ENCODE measurements at places on chromosomes 2 and 18. TPM values are rescaled to one million over a fixed set of nuclear protein-coding genes. Genes with fewer than 3 reads are reported as not detected.

GRCh38 chr18:75010278-75010677 lies 198.7 kb downstream of the PTGR3 start:
- DNase-seq: no peak
- no peaks in the 10 kb centered on the region for H3K27me3 ChIP-seq
- H3K27ac ChIP-seq: peak overlapping the region; percentile 4
- H3K4me1 ChIP-seq: no peaks in the 10 kb centered on the region
- no peaks in the 10 kb centered on the region for H3K36me3 ChIP-seq

The CELF4 gene
- not detected for total RNA-seq

The TCF7L1 gene
- 10.3 TPM for total RNA-seq

- H3K4me3 ChIP-seq: no peak overlapping the region
- DNase-seq: no peak
- H3K36me3 ChIP-seq: no peaks in the 10 kb centered on the region
- H3K4me1 ChIP-seq: no peaks in the 10 kb centered on the region
- H3K27me3 ChIP-seq: no peaks in the 10 kb centered on the region
Observed at GRCh38 chr18:63890950-63891304, 3.4 kb downstream of the SERPINB2 start.

- no peak overlapping the region for H3K4me3 ChIP-seq
- H3K4me1 ChIP-seq: peaks cover 15% of the 10 kb centered on the region
- H3K36me3 ChIP-seq: no peaks in the 10 kb centered on the region
- H3K27me3 ChIP-seq: no peaks in the 10 kb centered on the region
Observed at GRCh38 chr2:200350850-200351285, 44.4 kb downstream of the SPATS2L start.

GRCh38 chr2:176035013-176035691 lies 33.1 kb upstream of the LNPK start:
- no peak overlapping the region for H3K27ac ChIP-seq
- no peaks in the 10 kb centered on the region for H3K27me3 ChIP-seq
- H3K4me3 ChIP-seq: no peak overlapping the region
- no peaks in the 10 kb centered on the region for H3K36me3 ChIP-seq
- no peak for DNase-seq

DNA sequence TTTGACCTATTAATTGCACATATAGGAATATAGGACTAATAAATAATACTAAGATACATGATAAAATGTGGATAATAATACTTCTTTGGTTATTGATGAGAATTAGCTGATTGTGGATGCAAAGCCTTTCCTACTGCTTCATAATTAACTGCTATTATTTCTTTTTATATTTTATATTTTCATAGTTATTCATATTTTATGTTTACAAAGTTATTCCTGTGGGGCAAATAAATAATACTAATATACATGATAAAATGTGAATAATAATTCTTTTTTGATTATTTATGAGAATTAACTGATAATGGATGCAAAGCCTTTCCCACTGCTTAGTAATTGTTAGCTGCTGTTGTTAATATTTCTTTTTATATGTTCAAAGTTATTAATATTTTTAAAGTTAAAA lies 146.7 kb downstream of the EHBP1 start:
- no peaks in the 10 kb centered on the region for H3K27me3 ChIP-seq
- H3K4me1 ChIP-seq: no peaks in the 10 kb centered on the region
- no peak overlapping the region for H3K27ac ChIP-seq

The DUSP19 gene
- 1.3 TPM for total RNA-seq

The ACTG2 gene
- 134 TPM for total RNA-seq

DNA sequence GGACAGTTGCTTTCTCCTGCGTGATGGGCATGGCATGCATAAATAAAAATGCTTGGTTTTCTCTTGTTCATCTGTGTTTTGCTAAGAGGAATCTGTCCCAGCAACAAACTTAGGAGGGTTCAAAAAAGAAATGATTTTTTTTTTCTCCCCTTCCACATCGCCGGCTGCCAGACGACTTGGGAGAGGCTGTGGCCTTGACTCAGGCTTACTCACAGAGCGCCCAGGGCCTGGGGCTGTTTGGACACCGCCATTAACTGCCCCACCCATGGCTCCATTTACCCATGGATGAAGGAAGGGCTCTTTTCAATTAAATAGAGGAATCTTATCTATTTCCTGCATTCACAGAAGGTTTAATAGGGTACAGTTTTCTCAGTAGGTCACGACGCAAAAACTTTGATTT lies 22.3 kb upstream of the SERPINB5 start:
- H3K27me3 ChIP-seq: no peaks in the 10 kb centered on the region
- no peak overlapping the region for H3K4me3 ChIP-seq
- no peak for DNase-seq
- no peak overlapping the region for H3K27ac ChIP-seq

The CTNNA2 gene
- total RNA-seq: not detected

DNA sequence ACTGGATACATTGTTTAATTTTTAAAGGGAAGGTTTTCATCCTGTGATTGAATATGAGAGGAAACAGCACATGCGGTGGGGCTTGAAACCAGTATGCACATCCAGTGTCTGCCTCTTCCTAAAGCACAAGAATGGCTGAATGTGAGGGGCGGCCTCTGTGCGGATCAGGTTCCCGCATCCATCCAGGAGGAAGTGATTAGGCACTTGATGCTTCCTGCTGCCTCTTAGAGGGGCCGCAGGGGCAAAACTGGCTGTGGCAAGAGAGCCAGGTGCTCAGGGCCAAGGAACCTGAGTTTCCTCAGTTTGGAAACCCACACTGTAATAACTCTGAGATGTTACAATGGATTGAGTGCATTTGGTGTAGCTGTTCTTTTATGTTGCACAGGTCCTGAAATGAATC lies 48.8 kb downstream of the THNSL2 start:
- H3K27me3 ChIP-seq: no peaks in the 10 kb centered on the region
- H3K4me3 ChIP-seq: no peak overlapping the region
- H3K27ac ChIP-seq: no peak overlapping the region

- no peaks in the 10 kb centered on the region for H3K4me1 ChIP-seq
- no peaks in the 10 kb centered on the region for H3K27me3 ChIP-seq
- H3K27ac ChIP-seq: no peak overlapping the region
- no peak for DNase-seq
- H3K4me3 ChIP-seq: no peak overlapping the region
Observed at GRCh38 chr2:81767187-81767912, 1462.8 kb upstream of the LRRTM1 start.

GRCh38 chr18:10732990-10733389 lies 207.2 kb downstream of the NAPG start:
- H3K27ac ChIP-seq: no peak overlapping the region
- H3K4me3 ChIP-seq: no peak overlapping the region
- DNase-seq: no peak
- no peaks in the 10 kb centered on the region for H3K27me3 ChIP-seq
- H3K4me1 ChIP-seq: no peaks in the 10 kb centered on the region

Measured in ascending aorta (tissue), 2 donors.